NCI-H1694 treated with DMSO at 0.1 percent for 48 hours (cell line): ENCODE measurements at places on chromosomes 2 and 18.
A peak's percentile ranks its signal among the peaks of the same experiment; 100 is the strongest.

GRCh38 chr2:64945973-64946768 is 43.0 kb upstream of the SLC1A4 start:
- DNase-seq = no peak

DNA sequence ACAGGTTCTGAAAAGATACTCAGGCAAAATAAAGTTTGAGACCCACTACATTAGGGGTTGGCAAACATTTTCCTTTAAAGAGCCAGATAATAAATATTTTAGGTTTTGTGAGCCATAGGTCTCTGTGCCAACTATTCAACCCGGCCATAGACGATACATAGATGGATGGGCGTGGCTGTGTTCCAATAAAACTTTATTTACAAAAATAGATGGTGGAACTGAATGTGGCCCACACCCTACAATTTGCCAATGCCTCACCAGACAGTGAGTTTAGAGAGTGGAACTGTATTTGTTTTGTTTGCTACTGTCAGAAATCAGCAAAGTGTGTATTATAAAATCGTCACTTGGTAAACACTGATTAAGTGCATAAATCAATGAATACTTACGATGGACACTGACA is 78.0 kb downstream of the ACKR3 start:
- no peak for DNase-seq

- no peak for DNase-seq
Measured at GRCh38 chr18:42706618-42707017, 408.9 kb downstream of the RIT2 start.

- no peak for DNase-seq
Measured at GRCh38 chr2:178173657-178174056, 20.7 kb upstream of the OSBPL6 start.

DNA sequence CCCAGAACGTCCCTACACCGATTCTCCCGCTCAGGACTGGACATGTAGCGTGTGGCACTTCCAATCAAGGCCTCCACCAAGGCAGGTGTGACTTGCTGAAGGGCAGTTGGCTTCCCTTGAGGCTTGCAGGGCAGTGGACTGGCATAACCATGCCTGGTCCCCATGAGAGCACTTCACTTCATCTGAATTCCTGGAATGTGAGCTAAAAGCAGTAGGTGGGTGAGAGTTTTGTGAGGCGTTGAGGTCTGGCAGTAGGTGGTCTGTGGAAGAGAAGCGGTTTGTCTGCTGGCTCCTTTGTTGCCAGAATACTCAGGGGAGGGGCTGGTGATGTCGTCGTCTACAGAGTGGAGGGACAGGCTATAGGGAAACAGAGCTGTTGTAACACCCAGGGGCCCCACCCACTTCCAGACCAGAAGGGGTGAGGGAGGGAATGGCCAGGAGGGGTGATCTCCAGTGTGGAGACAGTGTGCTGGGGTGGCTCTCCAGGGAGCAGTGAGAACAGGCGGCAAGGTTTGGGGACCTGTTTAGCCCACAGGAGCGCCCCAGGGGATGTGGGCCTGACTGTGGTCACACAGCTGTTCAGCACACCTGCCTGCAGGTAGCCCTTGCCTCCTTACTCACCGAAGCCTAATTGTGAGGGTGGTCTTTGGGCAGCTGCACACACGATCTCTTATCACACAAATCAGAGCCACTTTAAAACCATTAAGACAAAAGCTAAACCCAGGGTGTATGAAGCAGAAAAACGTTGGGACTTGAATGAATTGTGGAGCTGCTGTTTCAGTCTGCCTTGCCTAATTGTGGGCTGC is 21.5 kb upstream of the ALKAL2 start:
- no peak for DNase-seq

GRCh38 chr2:43521568-43521967 is 74.3 kb downstream of the THADA start:
- DNase-seq = no peak

GRCh38 chr2:57204364-57204763 is 842.2 kb upstream of the VRK2 start:
- no peak for DNase-seq

DNA sequence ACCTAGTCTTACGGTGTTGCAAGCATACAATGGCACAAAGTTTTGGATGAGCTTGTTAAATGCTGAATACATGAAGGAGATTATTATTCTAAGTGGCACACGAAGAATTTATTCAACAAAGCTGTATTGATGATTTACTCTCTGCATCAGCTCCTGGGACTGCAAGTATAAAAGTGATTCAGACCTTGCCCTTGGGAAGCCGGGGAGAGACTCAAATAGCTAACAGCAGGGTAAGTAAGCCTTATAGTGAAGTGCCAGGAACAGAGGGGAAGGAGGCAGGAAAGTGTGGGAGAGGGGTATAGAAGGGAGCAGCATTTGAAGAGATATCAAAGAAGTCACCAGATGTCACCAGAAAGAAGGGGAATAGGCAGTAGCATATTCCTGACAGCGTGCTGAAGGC is 115.4 kb downstream of the MCFD2 start:
- no peak for DNase-seq

- no peak for DNase-seq
Measured at GRCh38 chr18:11808001-11808855, 43.0 kb upstream of the CHMP1B start.

GRCh38 chr18:48663931-48664847 is 125.4 kb downstream of the CTIF start:
- DNase-seq = no peak

DNA sequence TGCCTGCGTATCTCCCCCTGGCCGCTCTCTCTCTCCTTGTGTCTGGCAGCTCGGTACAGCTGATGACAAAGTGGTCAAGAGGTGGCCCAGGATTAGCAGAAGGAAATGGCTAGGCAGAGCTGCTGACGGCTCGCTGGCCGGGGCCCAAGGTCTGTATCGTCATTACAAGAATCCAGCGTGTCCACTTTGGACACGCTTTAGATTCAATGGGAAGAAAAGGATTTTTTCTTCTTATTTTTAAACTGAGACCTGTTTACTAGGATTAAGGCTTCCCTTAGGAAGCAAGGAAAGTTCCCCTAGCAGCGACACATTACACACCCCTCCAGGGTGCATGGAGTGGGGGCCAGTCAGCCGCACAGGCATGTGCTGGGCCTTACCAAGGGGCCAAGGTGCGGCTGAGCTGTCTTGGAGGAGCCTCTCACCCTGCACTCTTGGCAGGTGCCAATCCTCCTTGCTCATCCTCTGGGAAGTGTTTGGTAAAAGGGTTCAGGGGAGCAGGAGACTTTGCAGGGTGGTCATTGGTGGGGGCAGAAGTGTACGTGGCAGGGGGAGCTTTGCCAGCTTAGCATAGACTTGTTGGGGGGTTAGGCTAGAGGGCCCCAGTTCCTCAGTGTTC is 76.8 kb downstream of the POLR1A start:
- DNase-seq = no peak

GRCh38 chr18:13382366-13382953 is 163.9 kb downstream of the LDLRAD4 start:
- DNase-seq = no peak

DNA sequence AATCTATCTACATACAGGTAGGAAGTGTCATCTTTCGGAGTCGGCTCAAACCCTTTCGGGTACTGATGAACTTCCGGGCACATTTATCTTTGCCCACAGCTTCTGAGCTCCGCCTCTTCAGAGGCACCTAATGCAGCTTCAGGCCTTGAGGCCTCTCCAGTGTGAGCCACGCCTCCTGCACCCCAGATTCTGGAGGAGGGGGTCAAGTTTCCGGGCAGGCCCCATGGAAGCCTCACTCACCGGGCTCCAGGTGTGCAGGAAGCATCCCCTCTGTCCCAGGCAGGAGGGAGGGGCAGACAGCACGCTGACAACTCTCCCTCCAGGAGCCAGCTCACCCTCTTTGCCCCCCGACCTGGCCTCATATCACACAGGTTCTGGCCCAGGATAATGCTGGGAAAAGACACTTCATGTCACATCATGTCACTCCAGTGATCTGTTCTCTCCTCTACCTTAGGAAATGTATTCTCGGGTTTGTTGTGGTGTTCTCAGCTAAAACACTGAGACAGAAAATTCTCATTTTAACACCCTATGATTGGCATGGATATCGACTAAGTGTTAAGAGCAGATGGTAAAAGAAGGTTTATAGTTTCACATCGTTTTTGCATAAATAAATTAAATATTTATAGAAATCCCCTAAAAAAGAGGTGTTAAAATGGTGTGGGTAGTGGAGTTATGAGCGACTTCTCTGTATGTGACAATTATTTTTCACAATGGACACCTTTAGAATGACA is 46.2 kb upstream of the COPS8 start:
- DNase-seq = no peak

- DNase-seq = no peak
Measured at GRCh38 chr2:45354776-45355175, 256.3 kb downstream of the SRBD1 start.

- no peak for DNase-seq
Measured at GRCh38 chr18:59675346-59675745, 21.9 kb downstream of the CCBE1 start.

- DNase-seq = no peak
Measured at GRCh38 chr2:122639176-122639575, 883.7 kb downstream of the TSN start.

GRCh38 chr2:205188239-205189138 is 493.8 kb upstream of the NRP2 start:
- DNase-seq = peak; percentile 13

DNA sequence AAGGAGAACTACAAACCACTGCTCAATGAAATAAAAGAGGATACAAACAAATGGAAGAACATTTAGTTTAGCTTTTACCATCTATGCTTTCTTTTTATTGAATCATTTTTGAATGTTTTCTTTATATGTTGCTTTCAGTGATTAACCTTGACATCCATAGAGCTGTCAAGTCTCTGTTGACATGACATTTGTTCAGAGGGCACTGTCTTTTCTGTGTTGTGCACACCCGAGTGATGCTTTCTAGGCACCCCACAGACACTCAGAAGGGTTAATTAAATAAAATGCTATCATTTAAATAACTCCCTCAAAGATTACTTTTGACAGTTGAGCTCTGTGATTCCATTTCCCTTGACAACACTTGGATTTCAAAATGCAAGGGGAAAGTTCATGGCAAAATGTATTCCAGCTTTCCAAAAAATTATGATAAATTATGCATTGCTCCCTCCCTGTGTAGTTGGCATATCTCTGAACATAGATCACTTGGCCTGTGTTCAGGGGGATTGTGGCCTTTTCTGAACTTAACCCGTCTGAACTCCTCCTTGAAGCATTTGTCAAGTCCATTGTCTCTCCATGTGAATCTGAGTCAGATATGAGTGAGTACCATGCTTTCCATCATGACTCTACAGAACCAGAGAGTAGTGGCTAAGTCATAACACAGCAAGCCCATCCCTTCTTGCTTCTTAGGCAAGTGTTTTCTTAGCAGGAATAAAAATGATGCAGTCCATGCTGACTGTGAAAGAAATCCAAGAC is 372.6 kb downstream of the RPRM start:
- DNase-seq = no peak

DNA sequence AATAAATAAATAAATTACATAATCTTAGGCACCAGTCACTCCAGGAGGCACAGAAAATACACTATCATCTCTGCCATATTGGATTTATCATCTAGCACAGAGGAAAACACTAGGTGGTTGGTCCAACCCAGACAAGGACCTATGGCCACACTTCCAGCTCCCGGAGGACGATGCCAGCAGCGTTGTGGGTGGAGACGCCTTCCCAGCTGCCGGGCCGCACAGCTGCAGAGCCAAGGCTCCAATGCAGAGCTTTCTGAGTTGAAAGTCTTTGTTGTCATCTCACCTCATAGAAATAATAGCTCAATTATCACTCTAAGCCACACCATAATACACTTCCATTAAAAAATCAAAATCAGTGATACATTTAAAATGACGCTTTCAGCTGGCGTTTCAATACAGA is 457.1 kb upstream of the SALL3 start:
- no peak for DNase-seq

DNA sequence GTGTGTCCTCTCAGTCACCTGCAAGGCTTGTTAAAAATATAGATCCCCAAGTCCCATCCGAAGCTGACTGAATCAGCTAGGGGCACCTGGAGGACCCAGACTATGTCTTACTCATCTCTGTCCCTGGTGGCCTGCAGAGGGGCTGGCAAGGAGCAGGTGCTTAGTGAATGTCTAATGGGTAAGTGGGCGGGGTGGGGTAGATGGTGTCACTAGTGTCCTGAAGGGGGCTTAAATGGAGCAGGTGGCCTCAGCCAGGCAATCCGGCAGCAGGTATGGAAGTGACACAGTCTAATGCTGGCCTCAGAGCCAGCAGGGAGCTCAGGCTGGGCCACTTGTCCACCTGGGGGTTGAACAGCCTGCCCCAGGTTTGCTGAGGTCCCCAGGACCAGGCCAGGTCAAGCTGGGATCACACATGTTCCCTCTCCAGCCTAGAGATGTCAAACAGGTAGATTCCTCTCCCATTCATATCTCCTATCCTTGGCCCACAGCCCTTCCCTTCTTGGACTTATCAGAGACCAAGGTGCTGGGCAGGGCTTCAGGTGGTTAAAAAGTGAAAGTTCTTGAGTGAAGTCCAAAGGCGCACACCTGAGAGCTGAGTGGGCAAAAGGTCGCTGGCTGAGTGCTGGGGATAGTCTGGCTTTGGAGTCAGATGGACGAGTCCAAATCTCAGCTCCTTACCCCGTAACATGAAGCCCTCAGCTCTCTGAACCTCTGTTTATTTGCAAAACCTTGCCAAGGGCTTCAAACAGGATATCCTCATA is 1.7 kb downstream of the STEAP3 start:
- DNase-seq = no peak

GRCh38 chr2:1755436-1756191 is 11.3 kb upstream of the PXDN start:
- DNase-seq = no peak

GRCh38 chr2:140275427-140275826 is 1495.2 kb upstream of the NXPH2 start:
- no peak for DNase-seq

DNA sequence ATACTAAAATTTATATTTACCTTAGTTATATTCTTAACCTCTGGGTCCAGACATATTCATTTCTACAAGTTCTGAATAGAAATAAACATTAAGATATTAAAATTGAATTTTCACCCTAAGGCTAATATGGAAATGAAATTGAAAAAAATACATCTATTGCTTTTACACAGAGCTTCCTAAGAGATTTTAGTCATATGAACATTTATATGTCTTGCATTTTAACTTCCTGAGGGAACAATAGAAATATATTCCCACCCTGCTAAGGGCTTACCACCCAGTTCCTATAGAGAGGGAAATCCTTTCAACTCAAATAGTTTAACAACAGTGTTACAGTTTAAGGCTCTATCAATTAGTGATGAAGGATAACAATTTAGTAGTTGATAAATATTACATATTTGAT is 60.5 kb downstream of the SOCS6 start:
- no peak for DNase-seq

GRCh38 chr2:132965460-132965859 is 295.5 kb upstream of the LYPD1 start:
- no peak for DNase-seq

DNA sequence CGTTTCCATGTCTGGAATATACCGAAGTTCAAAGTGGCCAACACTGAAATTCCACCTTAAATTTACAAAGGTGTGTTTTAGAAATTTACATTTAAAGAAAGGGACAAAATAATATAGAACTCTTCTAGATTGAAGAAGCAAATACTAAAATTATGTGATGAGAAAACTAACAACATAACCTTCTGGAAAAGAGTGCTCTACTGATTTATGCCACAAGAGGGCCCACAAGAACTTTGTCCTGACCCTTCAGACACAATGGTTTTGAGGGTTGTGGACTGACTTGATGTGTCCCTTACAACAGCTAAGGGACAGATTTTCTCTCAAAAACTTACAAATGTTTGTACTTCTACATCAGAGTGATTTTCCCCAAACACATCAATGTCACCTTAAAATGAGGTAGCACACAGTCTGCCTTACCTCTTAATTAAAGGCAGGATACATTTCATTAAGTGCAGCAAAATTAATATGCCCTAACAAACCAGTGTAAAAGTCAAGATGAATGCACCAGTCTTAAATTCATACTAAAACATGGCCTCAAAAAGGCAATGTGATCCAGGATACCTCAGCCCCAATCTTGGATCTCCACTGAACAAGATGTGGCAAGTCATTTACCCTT is 36.2 kb downstream of the EIF2AK3 start:
- DNase-seq = peak; percentile 30
